ENCODE measurements at places on chromosomes 13 and 19. TPM values are rescaled to one million over a fixed set of nuclear protein-coding genes. Genes with fewer than 3 reads are reported as not detected.

- DNase-seq, result no peak
These were observed 2.4 kb upstream of the PRR12 start for GRCh38 chr19:49588365-49589122.

Gene PRODH2
- not detected for total RNA-seq

Gene ZNF729
- not detected for total RNA-seq

DNA sequence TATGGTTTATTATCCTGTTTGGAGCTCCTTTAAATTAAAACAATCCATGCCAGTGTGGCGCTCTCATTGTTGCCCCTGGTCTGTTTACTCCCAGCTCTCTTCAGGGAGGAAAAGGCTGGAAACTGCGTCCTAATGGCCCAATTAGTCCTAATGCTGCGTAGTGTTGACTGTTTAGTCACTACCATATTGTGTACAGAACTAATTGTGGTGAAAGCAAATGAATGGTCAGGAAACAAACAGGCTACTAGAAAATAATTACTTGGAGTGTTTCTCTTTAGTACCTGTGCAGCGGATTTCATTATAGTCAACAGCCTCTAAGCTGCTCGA, 54.5 kb upstream of the MTIF3 start:
- no peak for DNase-seq

DNA sequence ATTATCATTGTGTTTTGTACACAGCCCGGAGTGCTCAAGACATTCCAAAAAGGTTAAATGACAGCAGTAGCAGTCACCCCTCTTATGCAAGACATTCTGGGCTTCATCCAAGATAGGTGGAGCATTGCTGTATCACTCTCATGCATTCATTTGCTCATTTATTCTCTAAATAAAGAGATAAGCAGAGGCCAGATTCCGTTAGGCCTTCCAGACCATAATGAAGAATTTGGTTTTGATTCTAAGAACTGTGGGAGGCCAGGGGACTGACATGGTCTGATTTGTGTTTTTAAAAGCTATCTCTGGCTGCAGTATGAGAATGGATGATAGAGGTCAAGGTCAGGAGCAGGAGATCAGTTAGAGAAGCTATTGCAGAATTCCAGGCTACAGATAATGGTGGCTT, 145.8 kb downstream of the KCNRG start:
- DNase-seq, result no peak

Measured in neural crest cell (in vitro differentiated cells).